Substantia nigra (tissue), 51 donors: ENCODE measurements at places on chromosomes 2 and 18.

DNA sequence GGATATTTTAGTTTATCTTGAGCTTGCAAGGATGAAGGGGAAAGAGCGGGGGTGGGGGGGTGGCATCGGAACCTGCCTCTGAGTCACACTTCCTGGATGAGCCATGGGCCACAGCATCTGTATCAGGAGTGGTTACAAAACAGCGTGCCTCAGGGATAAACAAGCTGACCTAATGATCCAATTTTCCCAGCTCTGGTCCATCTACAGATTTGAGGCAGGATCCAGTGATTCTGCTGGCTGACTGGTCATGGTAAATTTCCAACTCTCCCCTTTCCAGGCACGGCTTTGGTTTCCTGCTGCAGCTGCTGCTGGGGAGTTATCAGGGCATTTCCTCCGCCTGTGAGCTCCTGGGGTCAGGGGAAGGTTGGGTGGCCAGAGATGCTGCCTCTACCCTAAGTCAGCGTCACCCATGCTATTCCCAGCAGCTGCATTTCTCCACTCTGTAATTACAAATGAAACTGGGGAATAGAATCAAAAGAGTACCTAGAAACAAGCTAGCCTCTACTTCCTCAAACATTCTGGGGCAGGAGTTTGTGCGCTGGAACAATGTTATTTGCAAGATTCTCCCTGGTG is 4.7 kb upstream of the HPCAL1 start:
- no peak for DNase-seq

DNA sequence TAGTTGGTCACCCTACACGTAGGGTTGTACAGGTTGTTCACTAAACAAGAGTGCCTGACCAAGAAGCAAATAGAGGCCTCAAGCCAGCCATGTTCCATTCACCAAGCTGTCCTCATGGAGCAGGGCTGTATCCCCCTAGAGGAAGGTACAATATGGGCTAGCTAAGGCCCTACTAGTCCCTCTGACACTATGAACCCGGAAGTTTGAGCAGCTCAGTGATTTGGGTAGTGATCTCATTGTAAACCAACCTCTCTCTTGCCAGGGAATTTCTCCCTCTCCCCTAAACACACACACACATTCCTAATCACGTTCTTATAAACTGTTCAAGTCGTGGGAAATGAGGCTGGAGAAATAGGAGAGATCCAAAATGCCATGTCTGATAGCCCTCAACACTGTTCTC is 6.7 kb upstream of the CYS1 start:
- no peak for DNase-seq

DNA sequence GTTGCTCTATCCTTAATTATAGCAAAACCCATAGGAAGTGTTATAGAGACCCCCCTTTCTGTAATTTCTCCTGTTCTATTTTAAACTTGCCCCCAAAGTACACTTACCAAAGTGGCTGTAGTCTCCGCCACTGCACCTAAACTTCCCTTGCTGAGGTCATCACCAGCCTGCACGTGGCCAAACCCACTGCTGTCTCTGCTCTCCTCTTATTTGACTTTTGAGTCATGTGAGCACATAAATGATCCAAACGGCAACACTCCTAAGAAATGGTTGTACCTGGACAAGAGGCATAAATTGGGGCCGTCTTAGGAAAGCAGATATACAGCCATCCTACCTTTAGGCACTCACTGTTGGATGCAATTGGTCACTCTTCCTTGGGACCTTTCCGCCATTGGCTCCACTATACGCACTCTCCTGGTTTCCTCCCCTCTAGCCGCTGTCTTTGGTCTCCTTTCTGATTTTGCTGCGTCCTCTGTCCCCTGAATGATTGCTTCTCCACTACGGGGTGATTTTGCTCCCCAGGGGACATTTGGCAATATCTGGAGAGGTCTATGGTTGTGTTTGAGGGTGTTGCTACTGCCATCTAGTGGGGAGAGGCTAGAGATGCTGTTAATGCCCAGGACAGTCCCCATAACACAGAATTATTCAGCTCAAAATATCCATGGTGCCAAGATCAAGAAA is 19.2 kb upstream of the IL36G start:
- DNase-seq: no peak

DNA sequence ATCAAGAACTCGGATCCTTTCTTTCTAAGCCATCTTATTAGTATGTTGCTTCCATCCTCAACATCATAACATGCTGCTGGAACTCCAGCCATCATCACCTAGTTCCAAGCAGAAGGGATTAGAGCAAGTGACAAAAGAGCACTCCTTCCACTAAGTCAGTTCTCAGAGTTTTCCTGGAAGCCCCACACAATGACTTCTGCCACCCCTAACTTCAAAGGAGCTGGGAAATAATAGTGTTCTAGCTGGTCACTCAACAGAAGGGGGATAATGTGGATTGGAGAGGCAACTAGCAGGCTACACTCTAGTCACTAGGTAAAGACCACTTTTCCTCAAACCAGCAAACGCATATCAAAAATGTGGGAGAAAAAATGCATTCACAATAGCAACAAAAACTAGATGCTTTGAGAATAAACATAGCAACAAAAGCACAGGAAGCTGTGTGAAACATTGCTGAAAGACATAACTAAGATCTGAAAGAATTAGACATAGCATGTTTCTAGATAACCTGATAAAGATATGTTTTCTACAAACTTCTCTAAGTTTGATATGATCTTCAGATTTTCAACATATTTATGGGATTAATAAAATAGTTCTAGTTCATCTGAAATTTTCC is 39.5 kb downstream of the COX7A2L start:
- DNase-seq: no peak

DNA sequence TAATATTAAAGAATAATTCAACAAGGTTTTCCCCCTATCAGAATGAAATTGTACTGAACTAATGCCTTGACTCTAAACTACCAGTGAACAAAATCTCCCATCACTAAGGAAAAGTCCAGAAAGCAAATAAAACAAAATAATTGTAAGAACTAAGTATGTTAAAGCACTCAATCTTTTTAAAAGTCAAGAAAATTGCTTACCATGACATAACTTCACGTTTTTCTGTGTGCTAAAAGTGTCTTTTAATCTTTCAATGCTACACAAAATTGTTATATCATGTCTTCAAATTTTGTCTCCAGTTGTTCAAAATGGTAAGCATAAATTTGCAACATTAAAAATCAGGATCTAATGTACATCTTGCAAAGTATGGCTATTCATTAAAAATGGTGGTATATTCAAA is 156.1 kb downstream of the BAZ2B start:
- DNase-seq: no peak

DNA sequence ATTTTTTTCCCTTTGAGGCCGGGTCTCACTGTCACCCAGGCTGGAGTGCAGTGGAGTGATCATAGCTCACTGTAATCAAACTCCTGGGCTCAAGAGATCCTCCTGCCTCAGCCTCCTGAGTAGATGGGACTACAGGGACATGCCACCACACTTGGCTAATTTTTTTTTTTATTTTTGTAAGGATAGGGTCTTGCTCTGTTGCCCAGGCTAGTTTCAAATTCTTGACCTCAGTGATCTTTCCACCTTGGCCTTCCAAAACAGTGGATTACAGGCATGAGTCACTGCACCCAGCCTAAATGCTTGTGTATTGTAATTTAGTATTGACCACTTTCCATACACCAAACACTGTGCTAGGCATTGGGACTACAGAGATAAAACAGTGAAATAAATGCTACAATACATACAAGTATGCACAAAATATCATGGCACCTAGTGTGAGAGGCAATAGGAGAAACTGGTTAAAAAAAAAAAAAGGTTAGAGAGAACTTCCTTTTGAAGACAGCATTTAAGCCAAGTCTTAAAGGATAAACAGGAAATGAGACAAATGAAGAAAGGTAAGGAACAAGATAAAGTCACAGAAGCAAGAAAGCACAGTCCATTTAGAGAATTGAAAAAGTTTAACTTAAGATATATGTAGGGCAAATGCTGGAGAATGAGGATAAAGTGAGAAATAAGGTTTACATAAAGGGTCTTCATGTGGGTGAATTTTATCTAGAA is 113.4 kb downstream of the GORASP2 start:
- no peak for DNase-seq

DNA sequence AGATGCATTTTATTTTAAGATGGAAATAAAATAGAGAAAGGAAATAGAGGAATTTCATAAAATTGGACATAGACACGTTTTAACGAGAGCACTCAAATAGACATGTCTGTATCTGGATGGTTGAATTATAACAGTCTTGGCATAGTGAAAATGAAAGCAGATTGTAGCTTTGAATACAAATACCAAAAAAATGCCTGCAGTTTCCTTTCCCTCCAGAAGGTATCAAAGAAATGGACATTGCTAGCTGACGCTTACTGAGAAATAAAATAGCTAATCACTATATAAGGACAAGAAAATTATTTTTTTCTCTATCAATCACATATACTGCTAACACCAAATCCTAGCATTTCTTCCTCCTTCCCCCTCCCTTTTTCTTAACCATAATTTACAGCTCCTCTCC is 11.4 kb upstream of the MAPRE2 start:
- DNase-seq: no peak

DNA sequence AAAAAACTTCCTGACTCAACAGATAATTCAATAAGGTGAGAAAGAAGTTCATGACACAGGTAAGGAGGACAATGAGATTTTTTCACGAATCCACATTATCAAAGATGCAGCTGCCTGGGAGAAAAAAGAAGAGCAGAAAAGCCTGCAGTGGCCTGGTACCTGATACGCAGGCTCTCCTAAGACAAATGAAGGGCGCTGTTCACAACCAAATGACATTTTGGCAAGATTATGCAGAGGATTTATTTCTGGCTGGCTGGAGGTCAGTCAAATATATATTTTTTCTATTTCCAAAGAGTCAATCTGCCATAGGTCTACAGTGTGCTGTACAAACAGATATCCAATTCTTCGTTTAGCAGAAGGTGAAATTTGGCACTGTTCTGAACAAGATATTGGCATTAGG is 257.3 kb downstream of the STK39 start:
- no peak for DNase-seq

- DNase-seq: no peak
These were observed 19.8 kb downstream of the CCDC68 start for GRCh38 chr18:54939361-54939917.

DNA sequence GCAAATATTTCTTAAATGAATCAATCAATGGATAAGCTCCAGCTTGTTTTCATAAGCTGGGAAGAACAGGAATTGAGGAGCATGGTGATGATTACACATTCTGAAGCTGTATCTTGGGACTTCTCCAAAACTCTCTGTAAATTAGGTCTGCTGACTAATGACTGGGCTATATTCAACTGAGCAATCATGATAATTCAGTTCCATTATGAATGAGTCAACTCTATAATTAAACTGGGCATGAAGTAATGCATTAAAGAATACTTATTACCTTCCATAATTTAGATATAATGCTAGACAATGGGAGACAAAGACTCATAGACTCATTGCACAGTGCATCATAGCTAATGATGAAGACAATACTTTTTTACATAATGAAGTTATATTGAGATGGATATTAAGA is 207.4 kb downstream of the CBLN2 start:
- DNase-seq: no peak

DNA sequence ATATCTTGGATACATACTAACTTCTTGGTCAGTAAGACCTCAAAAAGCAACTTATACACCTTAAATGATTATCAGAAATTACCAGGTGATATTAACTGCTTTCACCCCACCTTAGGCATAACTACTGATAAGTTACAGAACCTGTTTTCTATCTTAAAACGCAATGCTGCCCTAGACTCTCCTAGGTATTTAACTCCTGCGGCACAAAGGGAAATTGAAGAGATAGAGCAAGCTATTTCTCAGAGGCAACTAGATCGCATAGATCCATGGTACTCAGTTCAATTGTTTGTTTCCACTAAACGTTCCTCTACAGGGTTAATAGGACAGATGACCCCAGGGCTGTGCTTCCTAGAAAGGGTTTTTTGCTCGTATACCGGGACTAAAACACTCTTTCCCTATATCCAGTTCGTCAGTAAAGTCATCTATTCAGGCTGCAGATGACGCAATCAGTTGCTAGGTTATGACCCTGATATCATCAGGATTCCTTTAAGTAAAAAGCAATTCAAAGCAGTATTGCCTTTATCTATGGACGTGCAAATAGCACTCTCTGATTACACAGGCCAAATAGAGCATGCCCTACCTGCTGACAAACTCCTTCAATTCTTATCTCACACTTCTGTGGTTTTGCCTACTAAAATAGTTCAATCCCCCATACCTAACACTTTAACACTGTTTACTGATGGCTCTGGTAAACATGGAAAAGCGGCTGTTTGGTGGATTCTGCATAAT is 62.3 kb upstream of the MYO3B start:
- DNase-seq: no peak

DNA sequence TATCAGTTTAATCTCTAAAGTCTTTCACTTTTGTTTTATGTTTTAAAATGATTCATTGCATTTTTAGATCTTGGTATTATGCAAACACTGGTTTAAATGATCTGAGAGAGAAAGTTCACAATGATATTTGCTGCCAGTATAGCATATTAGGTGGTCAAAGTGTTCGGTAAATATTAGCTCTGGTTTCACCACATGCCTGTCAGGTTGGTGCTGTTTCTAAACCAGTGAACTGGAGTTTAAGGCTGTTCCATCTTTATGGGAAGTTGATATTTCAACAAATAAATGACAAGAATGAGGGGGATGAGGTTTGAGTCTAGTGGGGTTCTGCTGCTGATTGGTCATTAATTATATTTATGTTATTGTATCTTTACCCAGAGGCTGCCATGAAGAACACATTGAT is 436.4 kb downstream of the DCDC2C start:
- no peak for DNase-seq

- no peak for DNase-seq
These were observed 162.3 kb upstream of the ZEB2 start for GRCh38 chr2:144682248-144682647.

DNA sequence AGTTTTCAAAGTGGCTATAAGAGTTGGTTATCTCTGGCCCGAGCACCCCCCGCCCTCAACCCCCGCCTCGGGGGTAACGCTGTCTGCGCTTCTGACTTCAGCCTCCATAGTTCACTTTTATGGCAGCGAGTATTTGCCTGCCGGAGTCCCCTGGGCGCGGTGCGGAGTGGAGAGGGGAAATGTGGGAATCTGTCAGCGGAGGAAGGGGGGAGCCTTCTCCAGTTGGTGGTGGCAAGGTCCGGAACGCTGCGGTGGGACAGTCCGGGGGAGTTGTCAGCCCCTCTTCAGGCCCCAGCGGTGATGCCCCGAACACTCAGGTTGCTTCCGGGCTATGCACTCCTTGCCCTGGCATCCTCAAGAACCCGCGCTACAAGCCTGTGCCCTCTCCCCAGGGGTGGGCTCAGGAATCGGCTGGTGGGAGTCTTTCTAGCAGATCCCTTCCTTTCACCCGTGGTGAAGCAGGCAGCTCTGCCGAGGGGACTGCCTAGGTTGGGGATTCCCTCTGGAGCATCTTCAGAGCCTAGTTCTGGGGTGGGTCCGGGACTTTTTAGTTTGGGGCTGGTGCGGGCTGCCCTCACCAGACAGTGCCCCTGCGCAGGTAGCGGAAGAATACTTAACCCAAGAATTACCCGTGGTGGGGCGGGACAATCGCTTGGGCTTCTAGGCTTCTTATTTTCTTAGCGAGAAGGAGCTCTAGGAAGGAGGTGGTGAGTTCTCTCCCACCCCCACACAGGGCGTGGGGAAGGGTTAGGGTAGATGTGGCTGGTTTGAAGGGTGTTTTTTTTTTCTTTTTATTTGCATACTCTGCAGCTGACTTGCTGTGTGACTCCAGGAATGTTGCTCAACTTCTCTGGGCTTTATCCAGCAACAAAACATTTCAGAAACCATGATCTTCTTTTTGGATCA is 1.6 kb downstream of the ATOH8 start:
- no peak for DNase-seq
